ENCODE measurements at places on chromosomes 2 and 18.

DNA sequence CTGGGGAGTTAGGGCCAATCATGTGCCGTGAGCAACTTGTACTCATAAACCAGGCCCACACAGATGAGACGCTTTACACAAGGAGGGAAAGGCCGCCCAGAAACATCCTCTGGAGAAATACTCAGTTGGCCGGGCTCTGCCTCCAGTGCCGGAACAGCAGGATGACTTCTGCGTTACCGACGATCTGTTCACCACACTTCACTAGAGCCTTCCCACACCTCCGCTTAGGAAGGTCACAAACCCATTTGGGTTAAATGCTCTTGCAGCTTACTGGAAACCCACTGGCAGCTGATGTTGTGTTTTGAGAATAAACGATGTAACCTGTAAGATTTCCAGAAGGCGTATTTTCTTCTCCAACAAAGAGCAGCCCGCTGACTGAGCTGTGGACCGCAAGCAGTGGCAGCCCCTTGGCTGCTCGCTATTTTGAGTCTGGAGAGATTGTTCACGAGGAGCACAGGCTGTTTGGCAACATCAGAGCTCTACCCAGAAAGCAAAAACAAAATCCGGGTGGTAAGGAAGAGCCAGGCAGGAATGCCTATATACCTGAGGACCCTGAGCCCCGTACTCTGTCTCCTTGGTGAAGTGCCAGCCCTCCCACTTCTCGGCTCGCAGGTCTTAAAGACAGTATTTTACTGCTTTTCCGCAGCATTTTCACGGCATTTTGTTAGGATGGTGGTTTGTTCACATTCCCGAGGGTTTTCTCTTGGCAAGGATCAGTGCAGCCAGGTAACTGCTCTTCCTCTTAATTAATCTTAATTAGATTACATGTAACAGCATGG lies 44.0 kb downstream of the COLEC12 start:
- DNase-seq: no peak

GRCh38 chr18:48053881-48054816 lies 123.7 kb upstream of the SMAD2 start:
- DNase-seq: no peak

GRCh38 chr2:222813177-222813843 lies 47.5 kb upstream of the ACSL3 start:
- DNase-seq: no peak

DNA sequence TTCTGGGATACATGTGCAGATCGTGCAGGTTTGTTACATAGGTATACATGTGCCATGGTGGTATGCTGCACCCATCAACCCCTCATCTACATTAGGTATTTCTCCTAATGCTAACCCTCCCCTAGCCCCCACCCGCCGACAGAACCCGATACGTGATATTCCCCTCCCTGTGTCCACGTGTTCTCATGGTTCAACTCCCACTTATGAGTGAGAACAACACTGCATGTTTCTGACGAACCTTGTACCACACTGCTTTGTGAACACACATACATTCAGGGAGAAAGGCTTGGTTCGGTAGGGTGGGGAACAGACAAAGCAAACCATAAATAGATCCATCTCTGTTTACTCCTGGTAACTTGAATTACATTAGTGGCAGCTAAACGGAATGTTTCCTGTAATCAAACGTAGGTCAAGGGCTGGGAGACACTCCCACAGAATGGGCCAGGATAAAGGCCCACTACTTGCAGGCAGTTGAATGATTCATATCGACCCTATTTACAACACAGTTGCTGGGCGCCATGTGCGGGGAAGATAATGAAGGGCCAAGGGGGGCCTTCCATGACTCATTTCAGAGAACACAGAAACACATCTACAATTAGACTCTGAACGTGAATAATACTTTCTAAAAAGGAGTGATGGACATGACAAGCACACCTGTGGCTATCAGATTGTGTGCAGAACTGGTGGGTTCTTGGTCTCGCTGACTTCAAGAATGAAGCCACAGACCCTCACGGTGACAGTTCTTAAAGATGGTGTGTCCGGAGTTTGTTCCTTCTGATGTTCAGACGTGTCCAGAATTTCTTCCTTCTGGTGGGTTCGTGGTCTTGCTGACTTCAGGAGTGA lies 56.8 kb upstream of the KIDINS220 start:
- no peak for DNase-seq

DNA sequence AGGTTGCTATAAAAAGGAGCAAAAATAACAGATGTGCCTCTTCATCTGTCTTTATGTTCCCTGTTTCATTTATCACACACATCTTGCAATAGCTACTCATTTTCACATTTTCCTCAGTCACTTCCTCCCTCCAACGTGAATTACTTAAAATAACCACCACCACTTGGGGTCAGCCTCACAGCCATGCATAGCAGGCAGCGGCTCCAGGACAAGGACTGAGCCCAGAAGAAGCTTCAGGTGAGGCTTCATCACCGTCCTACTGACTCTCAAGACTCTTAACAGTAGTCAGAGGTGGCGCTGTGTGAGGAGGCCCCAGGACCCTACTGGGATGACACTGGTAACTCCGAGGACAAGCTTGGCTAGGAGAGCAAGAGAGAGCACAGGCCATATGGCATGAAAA lies 15.5 kb upstream of the ST8SIA5 start:
- DNase-seq: no peak

- no peak for DNase-seq
These were observed 41.2 kb downstream of the TMEFF2 start for GRCh38 chr2:192153561-192153960.

- no peak for DNase-seq
These were observed 258.8 kb downstream of the DLGAP1 start for GRCh38 chr18:4196351-4196750.

- no peak for DNase-seq
These were observed 30.4 kb downstream of the ANKRD44 start for GRCh38 chr2:197280015-197280702.

Measured in activated T-helper 1 cell treated with anti-CD3 and anti-CD28 coated beads, Interleukin-2, amount 50 U/mL, for 16 hours (primary cell).